ENCODE measurements at places on chromosomes 6 and 20. TPM values are rescaled to one million over a fixed set of nuclear protein-coding genes. Genes with fewer than 3 reads are reported as not detected.
A peak's percentile ranks its signal among the peaks of the same experiment; 100 is the strongest.

The ERVFRD-1 gene
- total RNA-seq = not detected

The NKX2-2 gene
- not detected for total RNA-seq

The POM121L2 gene
- not detected for total RNA-seq

The SGK2 gene
- not detected for total RNA-seq

The MYLK2 gene
- 0.22 TPM for total RNA-seq

The REM1 gene
- total RNA-seq = not detected

DNA sequence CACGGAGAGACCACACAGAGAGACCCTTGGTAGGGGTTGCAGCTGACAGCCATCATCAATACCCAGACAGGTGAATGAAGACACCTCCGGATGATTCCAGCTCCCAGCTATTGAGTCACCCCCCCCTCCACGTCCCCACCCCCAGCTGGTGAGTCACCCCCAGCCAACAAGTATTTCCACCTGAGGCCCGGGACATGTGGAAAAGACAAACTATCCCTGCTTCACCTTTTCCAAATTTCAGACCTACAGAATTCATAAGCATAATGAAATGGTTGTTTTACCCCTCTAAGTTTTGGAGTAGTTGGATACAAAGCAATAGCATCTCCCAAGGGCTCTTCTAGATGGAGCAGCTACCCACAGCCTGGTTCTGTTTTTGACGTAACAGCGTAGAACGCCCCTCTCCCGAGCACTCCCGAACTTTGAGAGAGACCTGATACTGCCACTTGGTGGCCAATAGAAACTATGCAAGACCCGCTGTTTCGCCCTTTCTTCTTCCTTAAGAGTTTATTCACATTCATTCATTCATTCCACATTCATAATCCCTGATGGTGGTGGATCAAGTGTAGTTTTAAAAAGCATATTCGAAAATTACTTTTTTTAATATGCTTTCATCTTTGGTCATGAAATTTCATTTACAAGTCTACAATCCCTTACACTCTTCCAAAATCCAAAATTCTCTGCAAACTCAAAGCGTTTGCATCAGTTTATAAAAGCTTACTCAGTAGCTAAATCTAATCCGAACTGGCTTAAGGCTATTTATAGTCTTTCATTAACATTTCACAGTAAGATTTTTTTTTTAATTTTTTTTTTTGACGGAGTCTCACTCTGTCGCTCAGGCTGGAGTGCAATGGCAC lies 15.1 kb upstream of the PPP1R16B start:
- DNase-seq = peak; percentile 59
- no peak overlapping the region for H3K4me3 ChIP-seq
- H3K27me3 ChIP-seq = no peaks in the 10 kb centered on the region
- no peaks in the 10 kb centered on the region for H3K36me3 ChIP-seq
- H3K27ac ChIP-seq = no peak overlapping the region
- no peaks in the 10 kb centered on the region for H3K4me1 ChIP-seq

DNA sequence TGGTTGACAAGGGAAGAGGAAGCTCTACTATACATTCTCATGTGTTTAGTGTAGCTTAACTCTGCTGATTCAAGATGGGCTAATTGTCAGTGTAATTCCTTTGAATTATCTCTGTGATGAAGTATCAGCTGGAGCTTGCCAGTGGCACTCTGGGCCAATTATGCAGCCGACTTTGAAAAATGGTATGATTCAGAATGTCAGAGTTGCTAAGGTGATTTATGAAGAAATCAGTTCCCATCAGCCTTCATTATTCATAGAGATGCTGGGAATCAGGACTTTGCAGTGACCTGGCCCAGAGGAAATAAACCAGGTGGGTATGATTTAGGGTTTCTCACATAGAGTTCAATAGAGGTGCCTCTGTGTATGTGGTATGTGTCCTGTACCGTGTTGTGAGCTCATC lies 33.4 kb downstream of the KCNS1 start:
- H3K27me3 ChIP-seq = no peaks in the 10 kb centered on the region
- H3K4me3 ChIP-seq = no peak overlapping the region
- H3K36me3 ChIP-seq = peaks cover 29% of the 10 kb centered on the region
- H3K27ac ChIP-seq = no peak overlapping the region
- DNase-seq = no peak

DNA sequence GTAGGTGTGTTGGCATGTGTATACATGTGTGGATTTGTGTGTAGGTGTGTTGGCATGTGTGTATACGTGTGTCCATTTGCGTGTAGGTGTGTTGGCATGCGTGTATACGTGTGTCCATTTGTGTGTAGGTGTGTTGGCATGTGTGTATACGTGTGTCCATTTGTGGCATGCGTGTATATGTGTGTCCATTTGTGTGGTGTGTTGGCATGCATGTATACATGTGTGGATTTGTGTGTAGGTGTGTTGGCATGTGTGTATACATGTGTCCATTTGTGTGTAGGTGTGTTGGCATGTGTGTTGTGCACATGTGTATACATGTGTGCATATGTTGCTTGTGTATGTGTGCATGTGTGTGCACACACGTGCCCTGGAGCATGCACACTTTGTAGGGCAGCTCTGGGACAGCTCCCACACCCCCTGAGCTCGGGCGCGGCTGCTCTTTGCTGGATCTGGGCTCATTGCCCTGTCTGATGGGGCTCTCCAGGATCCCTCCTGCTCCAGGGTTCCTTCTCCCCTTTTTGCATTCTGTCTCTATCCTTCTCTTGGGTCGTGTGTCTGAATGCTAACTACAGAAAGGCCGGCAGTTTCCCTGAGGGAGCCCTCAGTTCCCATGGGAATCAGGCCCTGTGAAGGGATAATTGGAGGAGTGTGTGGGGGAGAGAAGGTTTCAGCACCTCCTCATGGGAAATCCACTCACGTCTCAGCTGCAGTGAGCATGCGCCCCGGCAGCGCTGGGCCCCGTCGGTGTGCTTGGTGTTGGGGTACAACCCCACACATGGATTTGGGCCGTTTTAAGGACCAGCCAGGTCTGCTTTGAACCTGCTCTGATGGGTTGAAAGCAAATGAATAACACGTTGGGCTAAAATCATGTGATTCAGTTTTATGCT lies 102.0 kb downstream of the ERMARD start:
- no peaks in the 10 kb centered on the region for H3K36me3 ChIP-seq
- no peak for DNase-seq
- no peak overlapping the region for H3K27ac ChIP-seq

DNA sequence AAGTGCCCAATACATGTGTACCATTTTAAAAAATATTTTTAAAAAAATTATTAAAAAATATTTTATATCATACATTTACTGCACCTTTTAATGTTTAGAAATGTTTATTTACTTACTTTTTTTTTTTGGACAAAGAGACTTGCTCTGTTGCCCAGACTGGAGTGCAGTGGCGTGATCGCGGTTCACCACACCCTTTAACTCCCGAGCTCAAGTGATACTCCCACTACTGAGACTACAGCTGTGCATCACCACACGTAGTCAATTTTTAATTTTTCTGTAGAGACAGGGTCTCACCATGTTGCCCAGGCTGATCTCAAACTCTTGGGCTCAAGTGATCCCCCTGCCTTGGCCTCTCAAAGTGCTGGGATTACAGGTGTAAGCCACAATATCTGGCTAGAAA lies 9.2 kb upstream of the SIRPG start:
- no peak overlapping the region for H3K4me3 ChIP-seq
- H3K27ac ChIP-seq = no peak overlapping the region
- peaks cover 8% of the 10 kb centered on the region for H3K4me1 ChIP-seq
- no peaks in the 10 kb centered on the region for H3K36me3 ChIP-seq
- DNase-seq = no peak

- DNase-seq = no peak
- H3K36me3 ChIP-seq = peaks cover 18% of the 10 kb centered on the region
- no peak overlapping the region for H3K27ac ChIP-seq
- no peak overlapping the region for H3K4me3 ChIP-seq
Observed at GRCh38 chr6:12092762-12093161, 80.7 kb downstream of the HIVEP1 start.

GRCh38 chr6:121531658-121532169 lies 96.3 kb downstream of the GJA1 start:
- H3K27ac ChIP-seq = no peak overlapping the region
- no peaks in the 10 kb centered on the region for H3K4me1 ChIP-seq
- no peaks in the 10 kb centered on the region for H3K36me3 ChIP-seq
- no peak overlapping the region for H3K4me3 ChIP-seq

- no peak overlapping the region for H3K4me3 ChIP-seq
- no peaks in the 10 kb centered on the region for H3K27me3 ChIP-seq
- no peaks in the 10 kb centered on the region for H3K36me3 ChIP-seq
- H3K27ac ChIP-seq = no peak overlapping the region
- H3K4me1 ChIP-seq = no peaks in the 10 kb centered on the region
Observed at GRCh38 chr6:12709556-12710232, 6.9 kb upstream of the PHACTR1 start.

GRCh38 chr6:12278915-12279314 lies 11.2 kb upstream of the EDN1 start:
- H3K36me3 ChIP-seq = no peaks in the 10 kb centered on the region
- DNase-seq = no peak
- no peak overlapping the region for H3K27ac ChIP-seq
- no peaks in the 10 kb centered on the region for H3K27me3 ChIP-seq
- H3K4me1 ChIP-seq = no peaks in the 10 kb centered on the region

DNA sequence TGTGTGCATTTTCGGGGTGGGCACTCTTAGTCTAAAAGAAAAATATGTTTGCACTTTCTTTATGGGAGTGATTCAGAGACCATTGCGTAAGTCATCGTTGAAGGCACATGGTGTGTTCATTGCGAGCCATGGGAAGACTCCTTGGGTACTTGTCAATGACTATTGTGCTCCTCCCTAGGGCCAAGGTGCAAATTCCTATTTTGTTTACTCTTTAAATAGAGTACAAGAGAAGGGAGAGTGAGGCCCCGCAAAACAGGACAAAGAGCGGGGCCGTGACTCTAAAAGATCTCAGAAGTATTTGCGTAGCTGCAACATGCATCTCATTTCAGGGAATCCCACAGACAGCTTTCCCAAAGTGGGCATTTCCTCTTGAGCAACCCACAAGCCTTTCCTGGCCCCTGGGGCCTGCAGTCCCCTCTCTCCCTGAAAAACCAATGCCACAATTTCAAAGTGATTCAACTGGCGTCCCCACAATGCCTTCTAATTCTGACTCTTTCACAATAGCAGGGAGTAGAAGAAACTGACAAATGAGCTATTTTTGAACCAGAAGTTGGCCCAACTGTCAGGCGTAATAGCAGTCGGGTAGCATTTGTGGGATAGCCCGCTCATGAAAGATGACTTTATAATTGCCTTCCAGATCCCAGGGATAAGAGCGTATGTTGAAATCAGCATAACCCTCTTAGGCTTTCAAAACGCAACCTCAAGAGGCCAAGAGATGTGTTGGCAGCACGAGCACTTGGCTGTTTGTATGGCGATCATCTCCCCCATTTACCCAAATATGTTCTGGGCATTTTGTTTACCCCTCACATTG lies 277.9 kb upstream of the BMP2 start:
- H3K27ac ChIP-seq = no peak overlapping the region
- no peak overlapping the region for H3K4me3 ChIP-seq
- H3K27me3 ChIP-seq = no peaks in the 10 kb centered on the region
- no peaks in the 10 kb centered on the region for H3K4me1 ChIP-seq
- no peak for DNase-seq
- H3K36me3 ChIP-seq = no peaks in the 10 kb centered on the region
